Left colon (tissue), 2 donors: ENCODE measurements at places on chromosomes 2 and 18. TPM values are rescaled to one million over a fixed set of nuclear protein-coding genes. Genes with fewer than 3 reads are reported as not detected.
A peak's percentile ranks its signal among the peaks of the same experiment; 100 is the strongest.

ABCB11 gene
- total RNA-seq = 4.1 TPM

MPV17 gene
- total RNA-seq = 26.6 TPM

E2F6 gene
- total RNA-seq = 6.5 TPM

- no peak for DNase-seq
These were observed 115.7 kb downstream of the PLCL1 start for GRCh38 chr2:197920088-197920487.

DNA sequence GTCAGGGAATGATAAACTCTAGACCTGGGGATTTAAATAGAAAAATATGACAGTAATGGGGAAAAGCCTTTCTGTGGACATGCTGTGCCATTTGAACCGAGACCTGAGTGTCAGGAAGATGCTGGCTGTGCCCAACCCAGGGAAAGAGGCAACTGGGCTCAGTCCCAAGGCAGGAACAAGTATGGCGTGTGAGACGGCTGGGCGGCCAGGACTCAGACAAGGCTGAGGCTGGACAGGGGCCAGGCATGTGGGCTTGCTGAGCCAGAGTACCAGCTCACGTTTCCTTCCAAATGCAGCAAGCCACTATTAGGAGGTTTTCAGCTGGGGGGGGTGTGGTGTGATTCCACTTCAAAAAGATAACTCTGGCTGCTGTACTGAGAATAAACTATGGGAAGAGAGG is 92.4 kb downstream of the INPP5D start:
- DNase-seq = no peak

DNA sequence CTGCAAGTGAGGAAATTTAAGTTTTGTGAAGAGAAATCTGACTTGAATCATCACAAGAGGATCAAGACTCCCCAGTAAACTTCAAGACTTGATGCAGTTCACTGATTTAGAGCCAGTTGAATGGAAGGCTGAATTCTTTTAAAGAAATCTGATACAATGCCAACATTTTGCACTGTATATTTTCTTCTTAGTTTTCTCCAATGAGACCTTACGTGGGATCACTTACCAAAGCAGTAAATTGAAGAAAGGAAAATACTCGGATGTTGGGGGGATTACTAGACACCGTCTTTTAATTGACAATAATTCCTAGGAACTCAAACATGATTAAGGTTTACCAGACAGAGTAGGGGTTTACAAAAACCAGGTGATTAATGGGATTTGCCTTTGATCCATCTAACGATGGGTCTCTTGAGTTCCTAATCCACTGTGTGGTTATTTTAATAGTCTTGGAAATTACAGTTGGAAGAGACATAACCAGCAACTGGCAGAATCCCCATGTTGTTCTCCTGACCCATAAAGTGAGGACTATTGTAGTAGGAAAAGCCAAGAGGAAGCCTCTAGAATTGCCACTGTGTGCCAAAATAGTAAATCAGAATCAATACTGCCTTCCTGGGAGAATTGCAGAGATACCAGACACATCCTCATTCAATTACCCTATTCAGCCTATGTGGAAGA is 354.5 kb downstream of the PID1 start:
- DNase-seq = no peak

GRCh38 chr2:131034122-131035051 is 58.9 kb downstream of the FAM168B start:
- DNase-seq = no peak

DNA sequence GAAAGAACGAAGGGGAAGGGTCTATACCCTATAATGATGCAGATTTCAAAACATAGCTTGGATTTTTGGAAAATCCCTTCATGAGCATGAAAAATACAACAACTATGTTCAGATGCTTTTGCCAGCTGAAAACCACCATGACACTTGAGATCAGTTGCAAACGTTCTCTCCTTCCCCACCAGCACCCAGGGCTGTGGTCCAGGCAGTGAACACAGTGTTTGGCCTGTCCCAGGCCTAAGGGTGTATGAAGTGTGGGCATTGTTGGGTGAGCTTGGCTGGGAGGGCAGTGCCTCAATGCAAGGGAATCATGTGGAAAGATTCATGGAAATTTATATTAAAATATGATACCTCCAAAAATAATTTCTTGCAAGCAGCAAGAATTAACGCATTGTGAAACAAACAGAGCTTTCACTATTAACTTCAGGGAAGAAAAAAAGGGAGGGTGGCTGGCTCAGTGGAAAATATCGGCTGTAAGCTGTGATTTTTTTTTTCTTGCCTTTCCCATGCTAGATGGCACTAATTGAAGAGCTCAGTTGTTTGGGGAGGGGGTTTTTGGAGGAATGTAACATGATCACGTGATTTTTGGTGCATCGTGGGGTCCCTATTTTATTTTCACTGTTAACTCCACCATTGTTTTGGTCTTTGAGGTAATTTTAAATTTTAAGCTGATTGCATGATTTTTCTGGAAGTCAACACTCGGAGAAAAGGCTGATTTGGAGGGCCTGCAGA is 52.0 kb downstream of the CDC42EP3 start:
- no peak for DNase-seq

DNA sequence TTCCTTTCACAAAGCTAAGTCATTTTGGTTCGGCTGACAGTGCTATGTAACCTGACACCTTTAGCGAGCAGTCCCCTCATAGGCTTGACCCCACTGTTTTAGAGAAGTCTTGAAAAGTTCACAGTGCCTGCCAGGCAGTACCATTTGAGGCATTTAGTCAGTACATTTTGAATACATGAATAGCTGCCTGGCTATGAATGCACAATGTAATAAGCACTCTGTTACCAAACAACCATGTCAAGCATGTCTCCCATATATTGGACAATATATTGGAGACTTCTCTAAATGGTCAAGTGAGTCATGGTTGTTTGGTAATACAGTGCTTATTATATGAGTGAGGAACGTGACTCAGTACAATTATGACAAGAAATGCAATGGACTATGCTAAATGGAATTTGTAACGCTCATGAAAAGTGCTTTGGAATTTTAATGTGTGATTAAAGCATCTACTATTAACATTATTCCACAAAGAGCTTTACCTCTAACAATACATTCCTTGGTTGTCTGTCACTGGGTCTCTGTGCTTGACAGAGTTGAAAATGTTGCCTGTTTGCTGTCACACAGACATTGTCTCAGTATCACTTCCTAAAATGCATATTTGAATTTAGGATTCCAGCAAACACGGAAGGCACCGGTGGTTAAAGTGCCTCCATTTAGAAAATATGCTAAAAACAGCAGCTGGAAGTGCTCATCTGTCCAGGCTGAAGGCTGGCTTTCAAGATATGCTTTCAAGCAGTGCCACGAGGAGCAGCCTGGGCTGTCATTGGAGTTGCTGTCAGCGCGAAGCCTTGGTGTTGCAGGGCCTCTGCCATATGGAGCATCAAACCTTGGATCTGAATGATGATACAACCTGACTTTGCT is 458.6 kb downstream of the FBXO15 start:
- no peak for DNase-seq

- no peak for DNase-seq
These were observed 4.8 kb downstream of the C2orf66 start for GRCh38 chr2:196804381-196804780.

GRCh38 chr2:4962419-4962818 is 729.8 kb upstream of the SOX11 start:
- no peak for DNase-seq

DNA sequence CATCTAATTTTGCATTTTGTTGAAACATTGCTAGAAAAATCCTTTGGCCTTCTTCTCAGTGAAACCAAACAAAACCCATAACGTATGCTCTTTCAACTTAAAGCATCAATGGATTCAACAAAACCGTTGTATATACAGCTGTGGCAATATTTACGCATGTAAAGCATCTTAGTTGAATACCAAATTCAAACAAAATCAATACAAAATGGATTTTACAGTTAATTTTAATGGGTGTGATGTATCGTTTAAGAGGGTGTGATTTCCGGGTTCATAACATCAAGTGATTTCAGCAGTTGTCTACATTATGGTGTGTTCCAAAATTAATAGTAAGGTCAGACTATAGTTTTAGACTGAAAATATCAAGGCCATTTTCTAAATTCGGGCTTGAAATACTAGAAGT is 198.2 kb downstream of the TGIF1 start:
- DNase-seq = no peak

GRCh38 chr2:212721026-212721451 is 182.4 kb upstream of the ERBB4 start:
- no peak for DNase-seq

FTCDNL1 gene
- total RNA-seq = 1.4 TPM

GRCh38 chr2:47310801-47311560 is 92.0 kb upstream of the MSH2 start:
- peak; percentile 76 for DNase-seq

DNA sequence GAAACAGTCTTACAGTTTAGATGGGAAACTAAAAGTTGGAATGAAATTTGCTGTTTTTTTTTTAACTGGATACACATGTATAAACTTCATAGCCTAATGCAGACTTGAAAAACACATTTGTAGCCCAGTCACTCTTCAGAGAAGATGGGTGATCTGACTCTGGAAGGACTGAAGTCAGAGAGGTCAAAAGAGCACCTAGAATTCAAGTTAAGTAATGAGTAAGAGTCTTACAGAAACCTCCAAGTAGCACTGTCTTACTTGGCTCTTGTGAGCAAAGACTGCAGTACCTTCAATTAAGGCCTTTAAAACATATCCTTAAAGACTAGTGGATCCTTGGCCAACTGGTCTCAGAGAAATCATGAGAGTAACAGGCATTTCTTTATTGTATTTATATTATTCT is 41.9 kb downstream of the TRAPPC8 start:
- no peak for DNase-seq

GRCh38 chr2:80529466-80530165 is 225.1 kb upstream of the LRRTM1 start:
- DNase-seq = no peak
